ENCODE measurements at places on chromosomes 11 and 22.

DNA sequence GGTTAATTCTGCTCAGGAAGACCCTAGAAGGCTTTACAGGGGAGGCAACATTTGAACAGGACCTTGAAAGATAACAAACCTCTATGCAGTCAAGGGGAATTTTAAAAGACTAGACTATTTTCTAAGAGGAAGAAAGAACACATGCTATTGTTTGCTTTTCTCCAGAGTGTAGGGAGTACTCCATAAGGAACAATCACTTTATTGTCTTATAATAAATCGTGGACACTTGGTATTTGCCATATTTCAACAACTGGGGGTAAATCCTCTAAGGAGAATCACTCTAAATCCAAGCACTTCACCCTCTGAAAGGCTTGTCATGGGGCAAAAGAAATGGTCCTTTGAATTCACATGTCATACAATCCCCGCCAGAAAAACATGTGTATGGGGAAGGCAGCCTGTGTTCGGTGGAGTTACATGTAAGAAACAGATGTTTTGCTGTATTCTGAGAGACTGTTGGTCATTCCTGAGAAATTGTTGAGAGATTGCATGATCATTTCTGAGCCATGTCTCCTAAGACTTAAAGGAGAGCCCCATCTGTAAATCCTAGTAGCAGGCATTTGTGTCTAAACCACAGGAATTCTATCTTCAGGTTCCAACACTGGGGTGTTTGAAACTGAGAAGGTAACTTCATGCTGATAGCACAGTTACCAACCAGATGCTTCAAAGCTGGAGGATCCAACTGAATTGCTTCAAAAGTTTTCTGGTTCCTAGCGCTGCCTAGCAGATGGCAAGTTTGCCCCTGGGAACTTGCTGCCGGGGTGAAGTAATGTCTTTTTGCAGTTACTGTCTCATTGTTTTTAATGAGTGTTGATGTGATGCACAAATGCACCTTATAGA, 66.8 kb downstream of the FZD4 start:
- DNase-seq = no peak

- no peak for DNase-seq
Measured at GRCh38 chr22:49328630-49329405, 498.9 kb downstream of the BRD1 start.

DNA sequence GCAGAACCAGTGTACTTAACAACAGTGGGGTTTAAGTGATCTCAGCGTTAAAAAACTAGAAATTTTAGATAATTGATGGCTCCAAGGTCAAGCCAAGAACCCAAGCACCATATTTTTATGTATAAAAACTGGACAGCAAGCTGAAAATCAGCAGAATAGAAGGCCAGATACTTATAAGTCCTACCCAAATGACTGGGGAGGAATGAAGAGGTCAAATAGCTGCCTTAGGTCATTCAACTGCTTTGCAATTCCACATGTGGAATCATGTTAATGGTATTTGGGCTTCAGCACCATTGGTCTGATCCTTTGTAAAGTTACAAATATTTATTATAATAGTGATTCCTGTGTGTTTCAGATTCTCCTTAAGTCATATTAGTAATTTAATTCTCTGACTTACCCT, 108.4 kb downstream of the FAT3 start:
- no peak for DNase-seq

GRCh38 chr11:130404727-130405126, 23.7 kb downstream of the ADAMTS8 start:
- DNase-seq = no peak

GRCh38 chr11:122267602-122268001, 151.6 kb upstream of the BLID start:
- DNase-seq = no peak

GRCh38 chr22:17638182-17638431, 450 bp upstream of the BCL2L13 start:
- no peak for DNase-seq

DNA sequence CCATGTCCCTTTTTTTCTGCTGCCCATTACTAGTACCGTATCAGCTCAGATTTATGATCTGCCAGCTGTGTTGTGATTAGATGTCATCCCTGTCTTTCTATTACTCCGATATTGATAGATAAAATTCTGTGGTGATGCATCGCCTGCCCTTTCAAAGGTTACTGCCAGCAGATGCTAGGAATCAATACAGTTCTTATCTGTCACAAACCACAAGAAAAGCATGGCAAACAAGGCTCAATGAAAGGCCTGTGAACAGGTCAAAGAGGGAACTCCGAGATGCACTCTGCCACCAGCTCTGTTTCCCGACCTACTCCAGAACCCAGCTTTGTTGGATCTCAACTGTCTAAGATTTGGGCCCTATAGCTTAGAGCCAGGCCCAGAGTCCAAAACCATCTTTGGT, 246.0 kb downstream of the CADM1 start:
- no peak for DNase-seq

DNA sequence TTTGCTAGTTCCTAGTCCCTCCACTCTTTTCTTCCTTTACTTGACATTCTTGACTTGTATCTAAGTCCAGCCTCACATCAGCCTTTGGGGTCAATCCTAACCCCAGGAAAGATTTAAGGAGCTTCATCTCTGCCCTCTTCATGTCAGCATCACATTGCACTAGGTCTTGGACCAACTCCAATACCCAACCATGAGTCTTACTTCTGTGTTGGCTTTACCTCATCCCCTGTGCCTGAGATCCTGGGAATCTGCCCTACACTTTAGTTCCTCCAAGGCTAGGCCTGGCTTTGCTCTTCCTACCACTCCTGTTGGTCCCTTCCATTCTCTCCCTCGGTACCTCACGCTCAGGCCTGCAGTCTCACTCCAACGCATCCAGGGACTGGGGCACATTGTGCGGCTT, 117.0 kb downstream of the SLC1A2 start:
- no peak for DNase-seq

GRCh38 chr11:18312012-18312411, 9.9 kb downstream of the HPS5 start:
- DNase-seq = no peak

GRCh38 chr11:48017831-48018527, 37.6 kb downstream of the PTPRJ start:
- no peak for DNase-seq

DNA sequence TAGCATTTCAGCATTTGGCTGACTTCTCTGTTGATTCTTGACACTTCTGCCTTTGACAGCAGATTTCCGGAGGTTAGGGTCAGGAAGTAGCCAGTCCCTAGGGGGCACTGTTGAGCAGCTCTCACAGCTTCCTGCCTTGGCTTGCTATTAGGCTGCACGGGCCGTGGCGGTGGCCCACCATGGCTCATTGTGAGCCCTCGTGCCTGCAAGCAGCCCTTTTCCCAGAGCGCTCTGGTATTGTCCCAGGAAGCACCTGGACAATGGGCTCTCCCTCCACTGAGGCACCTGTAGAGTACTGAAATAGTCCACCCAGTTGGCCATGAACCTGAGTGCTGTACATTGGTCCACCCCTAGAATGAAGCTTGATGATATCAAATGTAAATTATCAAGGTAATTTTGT, 100.2 kb upstream of the GAL start:
- DNase-seq = no peak

DNA sequence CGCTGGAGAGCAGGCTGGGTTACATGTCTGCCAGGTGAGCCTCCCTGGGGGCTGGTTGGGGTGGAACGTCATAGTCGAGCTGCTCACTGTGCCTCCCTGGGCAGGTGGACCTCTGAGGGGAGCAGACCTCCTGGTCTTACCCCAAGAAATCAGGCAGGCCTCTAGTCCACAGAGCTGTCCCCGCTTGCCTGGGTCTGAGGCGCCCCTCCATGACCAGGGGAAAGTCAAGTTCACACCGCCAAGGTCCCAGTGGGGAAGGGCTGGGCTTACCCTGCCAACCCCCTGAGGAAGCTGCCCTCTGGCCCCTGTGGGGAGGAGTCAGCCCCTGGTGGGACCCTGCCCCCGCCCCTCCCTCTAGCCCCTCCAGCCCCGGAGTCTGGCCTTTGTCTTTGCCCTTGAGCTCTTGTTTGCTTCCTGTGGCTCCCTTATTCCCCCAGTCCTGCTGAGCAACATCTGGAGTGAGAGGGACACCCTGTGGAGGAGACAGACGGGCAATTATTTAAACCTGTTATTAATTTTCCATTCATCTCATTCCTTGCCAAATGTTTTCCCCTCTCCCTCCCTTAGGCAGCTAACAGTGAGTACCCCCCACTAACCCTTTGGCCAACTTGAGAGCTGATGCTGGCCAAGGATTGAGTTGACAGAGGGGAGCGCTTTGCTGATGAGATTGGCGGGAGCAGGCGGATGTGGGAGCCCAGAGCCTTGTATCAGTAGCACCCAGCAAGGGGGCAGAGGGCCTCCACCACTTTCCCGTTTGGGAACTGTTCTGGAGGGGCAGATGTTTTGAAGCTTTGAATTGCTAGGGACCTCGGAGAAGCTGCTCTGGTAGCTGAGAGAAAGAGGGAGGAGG, 83.4 kb downstream of the CEP164 start:
- no peak for DNase-seq

DNA sequence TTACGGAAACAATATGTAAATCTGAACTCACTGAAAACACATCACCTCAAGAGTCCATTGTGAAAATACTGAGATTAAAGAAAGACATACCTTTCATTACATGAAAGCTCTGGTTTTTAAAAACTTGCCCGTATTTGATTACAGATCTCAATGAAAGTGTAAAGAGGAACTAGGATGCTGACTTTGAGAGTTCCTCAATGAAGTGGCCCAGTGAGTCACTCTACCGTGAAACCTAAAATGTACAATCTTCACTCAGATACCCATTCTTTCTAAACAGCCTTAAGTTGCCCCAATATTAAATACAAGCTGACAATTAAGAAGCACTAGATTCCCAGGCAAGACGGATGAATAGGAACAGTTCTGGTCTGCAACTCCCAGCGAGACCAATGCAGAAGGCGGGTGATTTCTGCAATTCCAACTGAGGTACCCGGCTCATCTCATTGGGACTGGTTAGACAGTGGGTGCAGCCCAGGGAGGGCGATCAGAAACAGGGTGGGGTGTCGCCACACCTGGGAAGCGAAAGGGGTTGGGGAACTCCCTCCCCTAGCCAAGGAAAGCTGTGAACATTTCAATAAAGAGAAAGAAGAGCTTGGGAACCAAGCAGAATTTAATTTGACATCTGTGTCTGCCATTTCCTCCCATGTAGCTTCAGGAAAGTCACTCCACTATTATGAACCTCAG, 33.8 kb upstream of the OR9G4 start:
- no peak for DNase-seq

DNA sequence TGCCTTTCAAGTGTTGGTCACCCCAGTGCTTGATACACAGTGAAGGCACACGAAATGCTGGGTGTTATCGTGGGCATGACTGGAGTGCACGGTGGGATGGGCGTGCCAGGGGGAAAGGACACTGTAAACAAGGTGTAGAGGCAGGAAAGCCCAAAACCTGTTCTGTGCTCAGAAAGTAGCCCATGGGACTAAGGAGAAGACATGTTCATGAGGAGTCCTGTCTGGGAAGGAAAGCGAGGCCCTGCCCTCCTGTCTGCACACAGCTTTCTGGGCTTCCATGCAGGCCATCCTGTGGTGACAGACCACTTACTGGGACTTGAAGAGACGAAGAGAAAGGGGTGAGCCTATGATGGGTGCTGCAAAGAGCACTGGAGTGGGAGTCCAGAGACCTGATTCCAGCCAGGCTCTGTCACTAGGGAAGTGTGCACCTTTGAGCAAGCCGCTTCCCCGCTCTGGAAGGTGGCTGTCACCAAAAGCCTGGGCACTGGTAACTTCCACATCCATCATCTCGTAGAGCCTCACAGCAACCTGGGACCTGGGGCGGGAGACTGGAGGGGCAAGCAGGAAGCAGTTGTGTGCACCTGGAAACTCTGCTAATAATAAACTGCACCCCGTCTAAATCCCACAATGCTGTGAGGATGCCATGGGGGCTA, 846 bp upstream of the POU2F3 start:
- no peak for DNase-seq
